ENCODE measurements at places on chromosomes 12 and 14.

DNA sequence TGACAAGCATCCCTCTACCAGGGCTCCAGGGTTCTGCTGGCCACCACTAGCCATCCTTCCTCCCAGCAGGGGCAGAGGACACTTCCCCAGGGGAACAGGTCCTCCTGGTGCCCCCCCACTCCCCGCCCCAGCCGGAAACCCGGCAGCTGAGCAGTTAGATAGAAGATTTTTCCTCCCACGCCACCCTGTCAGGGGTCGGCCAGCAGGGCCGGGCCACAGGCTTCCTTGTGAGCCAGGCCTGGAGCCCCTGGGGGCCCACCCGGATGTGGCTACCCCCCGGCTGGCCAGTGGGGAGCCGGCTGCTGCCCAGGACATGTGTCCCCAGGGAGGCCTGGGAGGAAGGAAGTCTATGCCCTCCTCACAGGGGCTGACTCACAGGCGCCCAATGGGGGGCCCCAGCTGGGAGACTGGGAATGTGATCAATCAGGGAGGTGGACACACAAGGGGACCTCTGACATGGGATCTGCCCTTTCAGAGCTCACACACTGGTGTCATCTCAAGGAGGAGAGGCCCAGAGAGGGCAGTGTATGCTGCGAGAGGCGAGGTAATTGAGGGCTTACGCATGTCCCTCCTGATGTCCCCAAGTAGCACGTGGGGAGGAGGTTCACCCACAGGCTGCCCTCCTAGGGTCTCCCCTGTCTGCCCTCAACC is 4.2 kb downstream of the SH2B3 start:
- H3K4me1 ChIP-seq: peaks cover 68% of the 10 kb centered on the region
- DNase-seq: peak; percentile 56
- H3K4me3 ChIP-seq: peak overlapping the region; percentile 31

- peak; percentile 80 for DNase-seq
- H3K4me1 ChIP-seq: peaks cover 90% of the 10 kb centered on the region
- no peaks in the 10 kb centered on the region for H3K27me3 ChIP-seq
- peak overlapping the region; percentile 83 for H3K4me3 ChIP-seq
- peaks cover 38% of the 10 kb centered on the region for H3K36me3 ChIP-seq
Observed at GRCh38 chr14:93970585-93970964, 5.8 kb downstream of the ASB2 start.

DNA sequence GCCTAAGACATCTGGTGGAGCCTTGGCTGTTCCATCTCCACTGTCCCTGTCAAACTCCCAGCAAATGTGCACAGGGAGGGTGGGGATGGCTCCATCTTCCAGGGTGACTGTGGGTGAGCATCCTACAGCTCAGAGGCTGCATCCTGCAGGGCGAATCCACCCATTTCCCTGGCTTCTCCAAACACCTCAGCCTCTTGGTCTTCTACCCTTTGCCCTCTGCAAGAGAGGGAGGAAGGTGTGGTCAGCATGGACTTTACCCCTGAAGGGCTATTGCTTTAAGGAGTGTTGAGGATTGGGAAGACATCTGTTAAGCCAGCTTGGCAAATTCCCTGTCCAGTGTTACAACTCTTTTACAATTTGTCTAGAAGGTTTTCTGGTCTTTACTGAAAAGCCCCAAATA is 23.1 kb upstream of the DGLUCY start:
- H3K27ac ChIP-seq: no peak overlapping the region
- H3K4me3 ChIP-seq: no peak overlapping the region
- peaks cover 2% of the 10 kb centered on the region for H3K36me3 ChIP-seq
- no peak for DNase-seq

DNA sequence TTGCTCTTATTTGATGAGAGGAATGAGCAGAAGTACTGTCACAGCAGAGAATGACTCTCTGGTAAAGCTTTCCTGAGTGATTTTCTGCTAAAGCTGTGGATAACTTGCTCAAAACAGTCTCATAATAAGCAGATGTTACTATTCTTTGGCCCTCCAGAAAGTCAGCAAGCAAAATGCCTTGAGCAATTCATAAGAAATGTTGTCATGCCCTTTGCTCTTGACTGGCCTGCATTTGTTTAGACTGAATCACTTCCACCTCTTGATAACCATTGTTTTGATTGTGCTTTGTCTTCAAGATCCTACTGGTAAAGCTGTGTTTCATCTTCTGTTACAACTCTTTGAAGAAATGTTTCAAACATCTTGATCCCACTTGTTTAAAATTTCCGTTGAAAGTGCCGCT is 457.9 kb upstream of the FOXG1 start:
- no peaks in the 10 kb centered on the region for H3K36me3 ChIP-seq
- no peaks in the 10 kb centered on the region for H3K4me1 ChIP-seq
- H3K4me3 ChIP-seq: no peak overlapping the region
- H3K27me3 ChIP-seq: no peaks in the 10 kb centered on the region
- H3K27ac ChIP-seq: no peak overlapping the region

- no peaks in the 10 kb centered on the region for H3K4me1 ChIP-seq
- H3K36me3 ChIP-seq: peaks cover 1% of the 10 kb centered on the region
- no peak for DNase-seq
- H3K27ac ChIP-seq: no peak overlapping the region
- H3K4me3 ChIP-seq: no peak overlapping the region
Observed at GRCh38 chr12:80162177-80162576, 62.8 kb downstream of the OTOGL start.

- no peaks in the 10 kb centered on the region for H3K4me1 ChIP-seq
- DNase-seq: no peak
- no peak overlapping the region for H3K27ac ChIP-seq
- no peaks in the 10 kb centered on the region for H3K27me3 ChIP-seq
Observed at GRCh38 chr12:77999074-77999715, 168.5 kb downstream of the NAV3 start.

- no peaks in the 10 kb centered on the region for H3K27me3 ChIP-seq
- no peak overlapping the region for H3K4me3 ChIP-seq
- DNase-seq: no peak
Observed at GRCh38 chr12:116248930-116249329, 28.6 kb downstream of the MED13L start.

DNA sequence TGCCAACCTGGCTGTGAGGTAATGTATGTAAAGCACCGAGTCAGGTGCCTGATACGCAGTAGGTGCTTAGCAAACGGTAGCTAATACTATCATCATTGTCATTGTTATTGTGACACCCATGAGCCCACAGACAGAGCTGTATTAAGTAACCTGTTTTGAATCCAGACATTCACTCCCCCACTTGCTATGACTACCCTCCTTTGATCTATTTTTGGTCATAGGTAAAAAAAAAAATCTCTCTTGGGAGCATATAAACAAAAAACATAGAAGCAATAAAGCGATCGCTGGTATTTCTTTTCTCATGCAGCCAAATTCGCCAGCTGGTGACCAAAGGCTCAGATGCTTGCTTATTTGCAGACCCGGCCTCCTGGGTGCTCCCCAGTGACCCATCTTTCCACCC is 330.2 kb downstream of the DPF3 start:
- H3K4me3 ChIP-seq: no peak overlapping the region
- no peak overlapping the region for H3K27ac ChIP-seq
- H3K27me3 ChIP-seq: peaks cover 14% of the 10 kb centered on the region
- H3K4me1 ChIP-seq: peaks cover 4% of the 10 kb centered on the region
- no peak for DNase-seq

GRCh38 chr14:46054526-46054925 is 597.1 kb downstream of the RPL10L start:
- H3K4me3 ChIP-seq: no peak overlapping the region
- no peak overlapping the region for H3K27ac ChIP-seq
- no peaks in the 10 kb centered on the region for H3K27me3 ChIP-seq
- no peaks in the 10 kb centered on the region for H3K36me3 ChIP-seq
- no peaks in the 10 kb centered on the region for H3K4me1 ChIP-seq
- DNase-seq: no peak

DNA sequence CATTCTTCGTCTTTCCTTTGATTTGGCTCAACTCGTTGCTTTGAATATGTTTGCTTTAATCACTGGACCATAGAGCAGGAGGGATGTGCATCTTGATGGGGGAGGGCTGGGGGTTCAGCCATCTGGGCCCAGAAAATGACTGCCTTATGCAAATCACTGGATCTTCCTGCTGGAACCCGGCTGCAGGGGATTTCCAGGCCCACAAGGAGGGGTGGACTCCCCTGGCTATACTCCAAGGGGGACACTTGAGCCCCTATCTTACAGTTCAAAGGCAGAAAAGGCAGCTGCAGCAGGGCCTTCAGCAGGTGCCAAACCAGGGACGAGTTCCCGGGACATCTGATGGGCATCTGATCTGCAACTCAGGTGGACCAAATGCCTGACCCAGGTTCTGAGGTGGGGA is 122.5 kb downstream of the DICER1 start:
- H3K27me3 ChIP-seq: peaks cover 10% of the 10 kb centered on the region
- H3K4me1 ChIP-seq: no peaks in the 10 kb centered on the region
- H3K36me3 ChIP-seq: no peaks in the 10 kb centered on the region

DNA sequence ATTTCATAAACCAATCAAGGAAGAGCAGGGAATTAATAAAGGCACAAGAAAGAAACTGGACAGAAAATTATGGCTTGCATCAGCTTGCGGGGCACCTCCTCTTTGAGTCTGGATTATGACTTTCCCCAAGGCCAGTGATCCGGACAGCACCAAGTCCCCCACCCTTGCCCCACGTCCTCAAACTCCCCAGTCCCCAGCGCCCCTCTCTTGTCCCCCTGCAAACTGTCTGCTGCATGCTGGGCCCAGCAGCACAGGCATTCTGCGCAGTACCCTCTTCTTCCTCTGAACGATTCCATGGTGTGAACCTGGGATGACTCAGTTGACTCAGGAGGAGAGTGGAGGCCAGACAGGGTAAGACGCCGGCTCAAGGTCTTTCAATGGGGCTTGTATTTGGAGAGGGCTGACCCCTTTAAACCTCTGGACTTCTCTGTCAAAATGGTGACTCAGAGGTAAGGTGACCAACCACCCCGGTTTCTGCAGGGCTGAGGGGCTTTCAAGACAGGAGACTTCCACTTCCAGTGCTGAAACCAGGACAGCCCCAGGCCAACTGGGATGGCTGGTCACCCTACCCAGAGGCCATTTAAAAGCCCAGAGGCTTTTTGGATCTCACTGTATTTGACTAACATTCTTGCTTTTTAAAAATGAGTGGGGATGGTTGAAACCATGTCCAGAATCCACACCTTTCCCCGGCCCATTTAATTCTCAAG is 13.5 kb downstream of the C14orf132 start:
- DNase-seq: no peak
- H3K27me3 ChIP-seq: peaks cover 8% of the 10 kb centered on the region
- H3K27ac ChIP-seq: no peak overlapping the region
- H3K4me3 ChIP-seq: no peak overlapping the region
- H3K36me3 ChIP-seq: no peaks in the 10 kb centered on the region

DNA sequence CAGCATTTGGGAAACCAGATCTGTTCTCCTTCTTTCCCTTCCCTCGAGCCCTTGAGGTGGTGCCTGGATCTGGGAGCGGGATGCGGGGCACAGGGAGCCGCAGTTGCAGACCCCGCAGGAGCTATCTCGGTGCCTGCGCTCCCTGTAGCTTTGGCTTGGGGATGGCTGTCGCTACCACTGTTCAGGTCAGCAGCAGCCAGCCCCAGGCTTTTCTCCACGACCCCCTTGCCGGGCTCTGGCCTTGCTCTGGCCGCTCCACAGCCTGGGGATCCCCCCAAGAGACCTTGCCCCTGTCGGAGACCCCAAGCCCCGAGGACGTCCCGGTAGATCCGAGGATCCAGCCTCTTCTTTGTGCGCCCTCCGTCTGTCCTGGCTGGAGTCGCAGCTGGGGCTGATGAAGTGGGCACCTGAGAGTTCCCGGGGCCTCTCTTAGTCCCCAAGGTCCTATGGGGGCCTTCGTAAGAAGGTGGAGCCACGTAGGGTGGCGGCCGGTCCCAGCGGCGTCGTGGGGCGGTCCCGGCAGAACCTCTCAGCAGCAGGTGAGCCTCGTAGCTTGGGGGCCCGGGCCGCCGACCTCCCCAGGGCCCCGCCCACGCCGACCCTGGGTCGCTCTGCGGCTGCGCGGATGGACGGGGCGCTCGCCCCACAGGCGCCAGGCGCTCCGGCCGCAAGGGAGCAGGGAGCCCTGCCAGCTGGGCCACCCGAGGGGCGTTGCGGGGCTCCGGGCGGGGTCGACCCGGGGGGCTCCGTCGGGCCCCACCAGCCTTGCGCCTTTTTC is 1.3 kb downstream of the DDN start:
- no peak overlapping the region for H3K27ac ChIP-seq
- H3K4me1 ChIP-seq: peaks cover 35% of the 10 kb centered on the region
- DNase-seq: no peak

DNA sequence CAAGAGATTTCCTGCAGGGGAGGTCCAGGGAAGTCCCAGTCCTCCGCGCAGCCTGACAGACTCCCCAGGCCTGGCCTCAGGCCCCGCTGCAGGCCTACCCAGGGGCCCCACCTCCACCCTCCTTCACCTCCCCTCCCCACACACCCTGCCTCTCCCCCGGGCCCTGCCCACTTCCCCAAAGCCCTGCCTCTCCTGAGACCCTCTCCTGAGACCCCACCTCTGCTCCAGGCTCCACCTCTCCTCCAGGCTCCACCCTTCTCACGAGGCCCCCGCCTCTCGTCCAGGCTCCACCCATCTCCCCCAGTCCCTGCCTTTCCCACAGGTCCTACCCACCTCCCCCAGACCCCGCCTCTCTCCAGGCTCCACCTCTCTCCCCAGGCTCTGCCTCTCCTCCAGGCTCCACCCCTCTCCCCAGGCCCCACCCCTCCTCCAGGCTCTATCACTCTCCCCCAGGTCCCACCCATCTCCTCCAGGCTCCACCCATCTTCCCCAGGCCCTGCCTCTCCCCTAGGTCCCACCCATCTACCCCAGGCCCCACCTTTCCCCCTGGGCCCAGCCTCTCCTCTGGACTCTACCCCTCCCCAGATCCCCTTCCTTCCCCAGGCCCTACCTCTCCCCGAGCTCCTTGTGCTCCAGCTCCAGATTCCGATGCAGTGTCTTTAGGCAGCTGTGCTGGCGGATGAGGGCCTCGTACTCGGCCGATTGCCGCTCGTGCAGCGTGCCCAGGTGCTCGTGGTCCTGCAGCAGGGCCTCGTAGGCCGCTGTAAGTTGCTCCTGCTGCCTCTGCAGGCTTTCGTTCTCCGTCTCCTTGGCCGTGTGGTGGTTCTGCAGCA is 58.8 kb upstream of the GPR68 start:
- no peak overlapping the region for H3K4me3 ChIP-seq
- peaks cover 80% of the 10 kb centered on the region for H3K36me3 ChIP-seq
- H3K27me3 ChIP-seq: no peaks in the 10 kb centered on the region
- peaks cover 40% of the 10 kb centered on the region for H3K4me1 ChIP-seq
- peak overlapping the region; percentile 84 for H3K27ac ChIP-seq
- DNase-seq: peak; percentile 87
